CD8-positive, alpha-beta memory T cell (primary cell): ENCODE measurements at places on chromosomes 4 and X. TPM values are rescaled to one million over a fixed set of nuclear protein-coding genes. Genes with fewer than 3 reads are reported as not detected.

Gene ERCC6L
- 0.43 TPM for polyA plus RNA-seq

GRCh38 chrX:65828599-65828998, 161.1 kb downstream of the MSN start:
- no peak overlapping the region for H3K4me3 ChIP-seq
- no peaks in the 10 kb centered on the region for H3K4me1 ChIP-seq
- no peak for DNase-seq
- H3K27me3 ChIP-seq, result no peaks in the 10 kb centered on the region
- H3K36me3 ChIP-seq, result no peaks in the 10 kb centered on the region

- H3K4me3 ChIP-seq, result no peak overlapping the region
- DNase-seq, result no peak
- no peaks in the 10 kb centered on the region for H3K36me3 ChIP-seq
- no peak overlapping the region for H3K27ac ChIP-seq
- no peaks in the 10 kb centered on the region for H3K27me3 ChIP-seq
- H3K4me1 ChIP-seq, result no peaks in the 10 kb centered on the region
Measured at GRCh38 chr4:37948542-37948941, 11.7 kb upstream of the PTTG2 start.

- no peak for DNase-seq
- H3K4me1 ChIP-seq, result no peaks in the 10 kb centered on the region
- no peak overlapping the region for H3K27ac ChIP-seq
- no peaks in the 10 kb centered on the region for H3K27me3 ChIP-seq
Measured at GRCh38 chr4:72446353-72447055, 122.5 kb downstream of the ADAMTS3 start.

DNA sequence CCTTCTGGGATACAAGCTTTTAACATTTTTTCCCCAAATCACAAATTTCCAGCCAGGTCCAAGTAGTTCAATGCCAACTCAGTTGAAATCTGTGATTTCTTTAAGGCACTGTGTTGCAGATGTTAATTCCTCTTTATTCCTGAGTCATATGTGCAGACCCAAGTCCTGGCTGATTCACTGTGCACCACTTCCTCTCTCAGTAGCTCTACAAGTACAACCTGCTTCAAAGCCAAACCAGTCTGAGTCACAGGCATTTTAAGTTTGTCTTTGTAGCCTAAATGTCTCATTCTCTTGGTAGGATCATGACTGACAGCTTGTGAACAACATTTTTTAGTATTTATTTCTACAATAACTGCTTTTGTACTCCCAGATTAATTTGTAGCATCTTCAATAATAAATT, 165.6 kb upstream of the S100G start:
- no peaks in the 10 kb centered on the region for H3K27me3 ChIP-seq
- DNase-seq, result no peak
- no peak overlapping the region for H3K4me3 ChIP-seq
- H3K4me1 ChIP-seq, result no peaks in the 10 kb centered on the region

GRCh38 chr4:71148545-71148944, 155.1 kb downstream of the DCK start:
- H3K4me3 ChIP-seq, result no peak overlapping the region
- no peaks in the 10 kb centered on the region for H3K4me1 ChIP-seq
- no peaks in the 10 kb centered on the region for H3K36me3 ChIP-seq
- no peaks in the 10 kb centered on the region for H3K27me3 ChIP-seq

GRCh38 chr4:179584101-179584500, 2141.9 kb upstream of the AGA start:
- no peaks in the 10 kb centered on the region for H3K4me1 ChIP-seq
- no peak overlapping the region for H3K27ac ChIP-seq
- H3K4me3 ChIP-seq, result no peak overlapping the region

GRCh38 chr4:84342161-84342560, 156.9 kb downstream of the NKX6-1 start:
- H3K4me3 ChIP-seq, result no peak overlapping the region
- H3K27ac ChIP-seq, result no peak overlapping the region
- no peak for DNase-seq
- H3K36me3 ChIP-seq, result no peaks in the 10 kb centered on the region
- H3K27me3 ChIP-seq, result no peaks in the 10 kb centered on the region

DNA sequence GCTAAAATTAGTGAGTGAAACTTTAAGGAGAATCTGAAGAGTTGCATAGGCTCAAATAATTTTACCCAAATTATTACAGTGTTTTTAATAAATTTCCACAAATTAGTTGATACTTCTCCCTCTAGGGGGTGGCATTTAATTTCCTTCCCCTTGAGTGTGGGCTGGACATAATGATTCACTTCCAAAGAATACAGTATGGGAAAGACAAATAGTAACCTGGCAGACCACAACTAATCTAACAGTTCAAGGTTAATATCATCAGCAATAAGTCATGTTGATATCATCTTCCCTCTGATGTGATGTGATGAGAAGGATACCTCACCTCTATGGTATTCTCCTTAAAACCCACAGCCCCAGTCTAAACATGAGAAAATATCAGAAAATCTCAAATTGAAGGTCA, 15.5 kb downstream of the PFKFB1 start:
- no peaks in the 10 kb centered on the region for H3K4me1 ChIP-seq
- no peak overlapping the region for H3K4me3 ChIP-seq
- H3K27me3 ChIP-seq, result no peaks in the 10 kb centered on the region
- no peak for DNase-seq
- no peak overlapping the region for H3K27ac ChIP-seq

- H3K4me1 ChIP-seq, result no peaks in the 10 kb centered on the region
- H3K36me3 ChIP-seq, result no peaks in the 10 kb centered on the region
- no peak for DNase-seq
- H3K27me3 ChIP-seq, result no peaks in the 10 kb centered on the region
- no peak overlapping the region for H3K4me3 ChIP-seq
Measured at GRCh38 chr4:142940425-142941330, 94.6 kb upstream of the INPP4B start.
